ENCODE measurements at places on chromosomes 2 and 18. TPM values are rescaled to one million over a fixed set of nuclear protein-coding genes. Genes with fewer than 3 reads are reported as not detected.

DNA sequence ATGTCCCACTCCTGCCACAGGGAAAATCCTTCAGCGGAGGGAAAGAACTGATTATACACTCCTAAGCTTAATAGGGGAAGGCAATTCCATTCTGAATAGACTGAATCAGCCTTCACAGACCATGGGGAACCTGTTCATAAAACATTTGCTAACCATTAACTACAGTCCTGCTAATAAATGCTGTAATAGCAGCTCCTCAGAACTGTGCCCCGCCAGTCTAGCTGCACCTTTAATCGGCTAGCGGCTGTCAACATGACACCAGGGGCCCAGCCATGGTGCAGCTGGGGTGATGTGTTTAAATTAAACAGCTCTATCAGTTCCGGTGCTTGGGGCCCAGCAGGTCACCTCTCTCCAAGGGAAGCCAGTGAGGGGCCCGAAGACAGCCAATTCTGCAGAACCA lies 77.8 kb downstream of the GALNT14 start:
- no peak for DNase-seq
- no peak overlapping the region for H3K27ac ChIP-seq
- H3K36me3 ChIP-seq: no peaks in the 10 kb centered on the region
- no peaks in the 10 kb centered on the region for H3K27me3 ChIP-seq
- no peaks in the 10 kb centered on the region for H3K4me1 ChIP-seq

GRCh38 chr2:222851956-222852617 lies 8.7 kb upstream of the ACSL3 start:
- H3K27me3 ChIP-seq: no peaks in the 10 kb centered on the region
- no peak overlapping the region for H3K4me3 ChIP-seq
- H3K36me3 ChIP-seq: no peaks in the 10 kb centered on the region
- no peak overlapping the region for H3K27ac ChIP-seq
- no peak for DNase-seq
- H3K4me1 ChIP-seq: no peaks in the 10 kb centered on the region

Gene FEV
- not detected for total RNA-seq

DNA sequence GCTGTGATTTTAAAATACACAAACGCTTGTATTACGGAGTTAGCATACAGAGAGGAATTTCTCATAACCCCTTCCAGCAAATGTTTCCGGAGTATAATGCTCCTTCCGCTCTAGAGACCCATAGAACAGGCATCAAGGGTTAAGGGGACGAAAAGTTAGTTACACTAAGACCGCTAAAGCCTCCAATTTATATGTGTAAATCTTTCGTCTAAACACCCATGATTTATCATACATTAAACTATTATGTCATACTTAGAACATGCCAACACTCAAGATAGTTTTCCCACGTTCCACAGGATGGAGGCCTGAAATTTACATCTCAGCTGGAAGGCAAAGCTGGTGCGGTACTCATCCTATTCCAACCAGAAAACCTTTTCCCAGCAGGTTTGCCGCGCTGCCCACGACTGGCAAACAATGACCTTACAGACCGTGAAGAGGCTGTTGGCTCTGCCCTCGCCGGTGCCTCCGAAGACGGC lies 650 bp downstream of the ORMDL1 start:
- H3K36me3 ChIP-seq: peaks cover 1% of the 10 kb centered on the region
- H3K4me3 ChIP-seq: peak overlapping the region; percentile 82
- peak; percentile 55 for DNase-seq

DNA sequence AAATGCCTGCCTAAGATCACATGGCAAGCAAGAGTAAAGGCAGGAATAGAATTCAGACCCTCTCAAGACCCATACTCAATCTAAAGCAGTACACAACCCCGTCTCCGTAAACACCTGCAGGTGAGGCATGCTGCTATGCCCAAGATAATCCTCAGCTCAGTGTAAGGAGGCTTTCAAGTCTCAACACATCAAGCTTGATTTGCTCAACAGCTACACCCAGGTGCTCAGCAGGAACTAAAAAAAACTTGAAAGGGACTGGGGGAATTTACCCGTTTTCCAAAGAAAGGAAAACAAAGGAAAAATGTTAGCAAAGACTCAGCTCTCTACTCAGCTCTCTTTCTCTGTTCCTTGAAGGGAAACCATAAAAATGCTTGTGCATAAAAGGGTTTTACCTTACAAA lies 301.8 kb downstream of the C1D start:
- H3K4me3 ChIP-seq: no peak overlapping the region
- H3K27me3 ChIP-seq: no peaks in the 10 kb centered on the region
- DNase-seq: no peak

DNA sequence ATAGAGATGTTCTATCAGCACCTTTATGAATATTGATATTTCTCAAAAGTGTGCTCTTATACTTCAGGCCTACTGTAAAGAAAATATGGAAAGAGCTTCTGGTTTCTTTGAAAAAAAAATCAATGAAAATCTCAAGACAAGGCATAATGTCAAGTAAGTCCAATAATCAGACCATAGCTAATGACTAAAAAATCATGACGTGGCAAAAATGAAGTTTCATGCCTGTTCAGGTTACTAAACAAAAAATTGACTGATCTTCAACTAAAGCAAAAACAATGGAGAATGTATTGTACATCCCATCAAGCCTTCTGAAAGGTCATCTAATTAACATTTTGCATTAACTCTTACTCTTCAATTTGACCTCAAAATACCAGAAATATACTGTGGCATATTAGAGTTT lies 824.4 kb downstream of the EPHA4 start:
- H3K4me1 ChIP-seq: no peaks in the 10 kb centered on the region
- DNase-seq: no peak
- H3K4me3 ChIP-seq: no peak overlapping the region
- no peaks in the 10 kb centered on the region for H3K36me3 ChIP-seq
- no peaks in the 10 kb centered on the region for H3K27me3 ChIP-seq
- no peak overlapping the region for H3K27ac ChIP-seq

DNA sequence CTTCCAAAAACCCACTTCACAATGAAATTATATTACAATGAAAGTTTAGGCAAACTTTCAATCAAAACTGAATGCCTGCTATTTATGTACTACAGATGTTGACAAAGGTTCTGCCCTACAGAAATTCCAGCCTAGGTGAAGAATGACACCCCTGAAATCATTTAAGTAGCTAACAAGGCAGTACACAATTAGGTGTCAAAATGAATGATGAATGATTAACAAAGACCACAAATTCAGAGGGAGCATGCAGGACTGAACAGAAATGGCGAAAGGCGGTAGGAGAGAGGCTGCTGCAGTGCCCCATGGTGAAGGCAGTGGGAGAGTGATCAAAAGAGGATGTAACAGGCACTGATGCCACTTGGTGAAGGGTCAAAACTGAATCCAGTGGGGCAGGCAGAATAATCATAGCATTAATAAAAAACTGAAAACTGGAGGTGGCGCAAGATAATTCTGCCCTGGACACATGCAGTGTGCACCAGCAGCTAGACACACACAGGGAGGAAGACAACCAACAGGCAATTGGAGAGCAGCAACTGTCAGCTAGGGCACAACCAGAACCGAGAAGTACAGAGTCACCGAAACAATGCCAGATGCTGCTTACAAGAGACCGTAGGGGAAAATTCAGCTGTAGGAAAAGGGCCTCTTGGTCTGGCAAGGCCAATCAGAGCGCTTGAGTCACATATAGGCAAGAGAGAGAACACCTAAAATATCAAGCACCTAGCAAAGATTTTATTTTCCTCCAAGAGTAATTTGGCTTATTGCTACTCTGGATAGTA lies 4.5 kb downstream of the TMEM131 start:
- no peaks in the 10 kb centered on the region for H3K27me3 ChIP-seq
- DNase-seq: no peak
- H3K36me3 ChIP-seq: no peaks in the 10 kb centered on the region
- H3K4me1 ChIP-seq: peaks cover 7% of the 10 kb centered on the region
